ENCODE measurements at places on chromosomes 3 and 15. TPM values are rescaled to one million over a fixed set of nuclear protein-coding genes. Genes with fewer than 3 reads are reported as not detected.

DNA sequence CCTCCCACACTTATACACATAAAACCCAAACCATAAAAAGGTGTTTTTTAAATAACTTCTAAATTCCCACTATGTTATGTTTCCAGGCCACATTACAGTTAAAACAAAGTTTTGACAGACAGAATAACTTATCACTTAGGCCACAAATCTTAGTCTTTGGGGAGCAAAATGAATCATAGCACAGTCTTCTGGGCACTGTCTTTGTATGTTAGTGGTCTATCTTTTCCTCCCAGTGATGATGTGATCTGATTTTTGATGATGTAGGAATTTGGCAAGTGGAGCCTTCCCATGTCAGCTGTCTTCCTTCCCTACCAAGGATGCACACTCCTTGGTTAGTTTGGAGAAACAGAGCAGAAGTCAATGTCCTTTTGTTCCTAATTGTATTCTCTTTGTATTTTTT lies 67.3 kb downstream of the THSD4 start:
- DNase-seq: no peak
- no peak overlapping the region for H3K27ac ChIP-seq
- no peaks in the 10 kb centered on the region for H3K4me1 ChIP-seq
- H3K27me3 ChIP-seq: no peaks in the 10 kb centered on the region

- H3K4me3 ChIP-seq: peak overlapping the region; percentile 34
- no peaks in the 10 kb centered on the region for H3K27me3 ChIP-seq
- no peak for DNase-seq
- H3K36me3 ChIP-seq: peaks cover under 1% of the 10 kb centered on the region
- H3K27ac ChIP-seq: peak overlapping the region; percentile 92
These were observed 140.9 kb downstream of the FOXP1 start for GRCh38 chr3:71442652-71443042.

- no peak for DNase-seq
- peaks cover 26% of the 10 kb centered on the region for H3K4me1 ChIP-seq
- no peaks in the 10 kb centered on the region for H3K36me3 ChIP-seq
- H3K27ac ChIP-seq: no peak overlapping the region
- H3K27me3 ChIP-seq: no peaks in the 10 kb centered on the region
These were observed 3.8 kb downstream of the P4HTM start for GRCh38 chr3:48993834-48994233.

The CCNL1 gene
- total RNA-seq: 1,080 TPM

The ST8SIA2 gene
- total RNA-seq: not detected

The LRRFIP2 gene
- 78.5 TPM for total RNA-seq

The SNURF gene
- total RNA-seq: 28.4 TPM

The STX19 gene
- total RNA-seq: not detected
